ENCODE measurements at places on chromosomes 11 and 22.
A peak's percentile ranks its signal among the peaks of the same experiment; 100 is the strongest.

DNA sequence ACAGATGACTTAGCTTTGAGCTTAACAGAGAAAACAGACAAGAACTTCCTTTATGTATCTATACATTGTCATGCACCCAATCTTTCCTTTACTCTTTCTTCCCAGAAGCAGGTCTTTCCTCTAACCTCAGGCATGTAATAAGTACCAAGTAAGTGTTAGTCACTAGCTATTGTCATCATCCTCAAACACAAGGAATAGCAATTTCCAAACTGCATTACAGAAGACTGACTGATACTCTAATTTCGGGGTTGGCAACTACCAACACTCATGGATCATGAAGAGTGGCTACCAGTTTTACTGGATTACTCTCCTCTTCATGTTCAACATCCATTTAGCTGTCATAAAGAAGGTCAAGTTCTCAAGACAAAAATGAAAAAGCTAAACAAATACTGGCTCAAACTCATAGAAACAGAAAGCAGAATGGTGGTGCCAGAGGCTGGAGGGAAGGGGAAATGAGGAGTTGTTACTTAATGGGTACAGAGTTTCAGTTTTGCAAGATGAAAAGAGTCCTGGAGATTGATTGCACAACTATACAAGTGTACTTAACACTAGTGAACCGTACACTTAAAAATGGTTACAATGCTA, 111.6 kb downstream of the SIK3 start:
- no peak for DNase-seq

- no peak for DNase-seq
These were observed 31.9 kb upstream of the FAM181B start for GRCh38 chr11:82765466-82766034.

GRCh38 chr11:126608658-126609057, 253.2 kb downstream of the ST3GAL4 start:
- no peak for DNase-seq

DNA sequence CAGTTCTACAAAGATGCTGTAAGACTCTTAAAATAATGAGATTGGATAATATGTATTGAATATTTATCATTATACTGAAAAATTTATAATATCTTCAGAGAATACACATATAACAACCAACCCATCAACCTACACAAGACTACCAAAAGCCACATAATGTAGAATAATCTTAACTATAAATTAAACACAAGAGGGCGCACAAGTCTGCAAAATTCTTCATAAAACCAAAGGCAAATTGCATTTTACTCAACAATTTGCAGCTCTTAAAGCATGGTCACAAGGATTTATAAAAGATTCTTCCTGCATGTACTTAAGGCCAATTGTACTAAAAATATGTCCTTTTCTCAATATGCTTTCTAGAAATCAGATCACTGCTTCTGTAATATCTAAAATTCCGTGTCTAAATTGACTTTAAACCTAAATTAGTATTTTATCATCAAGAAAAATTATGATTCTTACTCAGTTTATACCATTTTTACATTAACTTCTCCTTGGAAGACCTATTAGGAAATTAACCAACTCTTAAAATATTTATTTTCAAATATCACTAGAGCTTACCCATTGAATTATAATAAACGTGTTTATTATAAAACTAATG, 79.0 kb downstream of the TTC28 start:
- DNase-seq, result no peak

GRCh38 chr22:46528121-46528610, 9.3 kb downstream of the CELSR1 start:
- no peak for DNase-seq

DNA sequence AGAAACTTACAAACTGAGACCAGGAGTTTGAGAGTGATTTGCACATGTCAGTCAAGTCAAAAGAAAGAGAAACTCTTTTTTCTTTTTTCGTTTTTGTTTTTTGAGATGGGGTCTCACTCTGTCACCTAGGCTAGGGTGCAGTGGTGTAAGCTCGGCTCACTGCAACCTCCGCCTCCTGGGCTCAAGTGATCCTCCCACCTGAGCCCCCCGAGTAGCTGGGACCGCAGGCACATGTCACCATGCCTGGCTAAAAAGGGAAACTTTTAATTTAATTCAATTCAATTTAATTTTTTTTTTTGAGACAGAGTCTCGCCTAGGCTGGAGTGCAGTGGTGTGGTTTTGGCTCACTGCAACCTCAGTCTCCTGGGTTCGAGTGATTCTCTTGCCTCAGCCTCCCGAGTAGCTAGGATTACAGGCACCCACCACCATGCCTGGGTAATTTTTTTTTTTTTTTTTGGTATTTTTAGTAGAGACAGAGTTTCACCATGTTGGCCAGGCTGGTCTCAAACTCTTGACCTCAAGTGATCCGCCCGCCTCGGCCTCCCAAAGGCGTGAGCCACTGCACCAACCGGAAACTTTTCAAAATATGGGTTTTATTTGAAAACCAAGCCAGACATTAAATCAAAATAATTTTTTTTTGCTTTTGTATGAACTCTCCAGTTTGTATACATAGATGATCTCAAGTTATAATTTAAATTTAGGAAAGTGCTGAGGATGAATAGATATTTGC, 9.9 kb downstream of the UCP3 start:
- DNase-seq, result no peak

DNA sequence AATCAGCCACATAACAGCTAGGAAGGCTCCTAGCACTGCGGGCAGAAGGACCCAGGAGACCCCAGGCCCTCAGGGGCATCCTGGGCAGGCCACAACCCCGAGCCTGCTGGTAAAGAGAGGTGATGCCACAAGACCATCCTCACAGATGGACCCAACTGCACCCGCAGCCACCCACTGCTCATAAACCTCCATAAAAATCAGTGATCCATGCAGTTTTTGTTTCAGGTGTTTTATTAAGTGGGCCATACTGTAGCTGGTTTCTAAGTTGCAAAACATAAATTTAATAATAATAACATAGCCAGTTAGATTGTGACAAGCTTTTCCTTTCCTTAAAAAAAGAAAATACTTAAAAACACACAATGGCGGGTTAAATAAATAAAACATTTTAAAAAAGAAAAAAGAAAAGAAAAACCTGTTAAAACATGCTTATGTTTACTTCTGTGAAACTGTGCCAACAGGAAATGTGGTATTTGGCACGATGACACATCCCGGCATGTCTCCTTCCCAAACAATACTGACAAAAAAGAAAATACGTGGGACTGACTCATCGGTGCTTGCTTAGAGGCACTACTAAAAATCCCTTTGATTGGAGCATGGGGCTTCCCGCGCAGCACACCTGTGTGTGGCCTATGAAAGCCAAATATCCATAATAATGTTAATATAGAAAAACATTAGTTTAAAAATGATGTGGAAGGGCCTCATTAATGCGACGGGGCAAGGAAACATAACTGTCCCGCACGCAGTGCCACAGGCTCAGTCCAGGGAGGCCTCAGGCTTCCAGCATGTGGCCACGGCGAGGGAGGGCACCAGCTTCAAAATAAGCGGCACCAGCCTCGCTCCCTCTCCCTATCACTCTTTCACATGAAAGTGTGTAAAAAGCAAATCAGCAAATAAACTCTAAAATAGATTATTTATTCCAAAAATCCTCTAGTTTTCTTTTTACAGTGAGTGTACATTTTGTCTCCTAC, 47.5 kb upstream of the SCUBE2 start:
- no peak for DNase-seq

DNA sequence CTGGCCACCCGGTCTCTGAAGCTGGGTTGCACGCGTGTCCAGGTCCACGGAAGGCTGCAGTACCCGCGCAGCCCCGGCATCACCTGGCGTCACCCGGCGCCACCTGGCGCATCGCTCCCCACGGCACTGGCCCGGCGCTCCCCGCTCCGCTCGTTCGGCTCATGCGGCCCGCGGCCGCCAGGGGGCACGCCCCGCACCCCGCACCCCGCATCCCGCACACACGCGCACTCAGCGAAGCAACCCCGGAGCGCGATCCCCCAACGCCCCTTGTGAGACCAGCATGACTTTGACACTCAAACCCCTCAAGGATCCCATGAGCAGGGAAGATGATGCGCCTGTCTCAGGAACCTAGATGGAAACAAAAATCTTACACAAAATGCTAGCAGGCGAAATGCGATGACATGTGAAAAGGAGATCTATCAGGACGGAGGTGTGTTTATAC, 11.9 kb downstream of the B3GNT6 start:
- no peak for DNase-seq

- no peak for DNase-seq
These were observed 24.6 kb downstream of the STIM1 start for GRCh38 chr11:3879967-3880542.

- DNase-seq, result peak; percentile 78
These were observed 17.5 kb downstream of the MACROD1 start for GRCh38 chr11:64148226-64148916.

DNA sequence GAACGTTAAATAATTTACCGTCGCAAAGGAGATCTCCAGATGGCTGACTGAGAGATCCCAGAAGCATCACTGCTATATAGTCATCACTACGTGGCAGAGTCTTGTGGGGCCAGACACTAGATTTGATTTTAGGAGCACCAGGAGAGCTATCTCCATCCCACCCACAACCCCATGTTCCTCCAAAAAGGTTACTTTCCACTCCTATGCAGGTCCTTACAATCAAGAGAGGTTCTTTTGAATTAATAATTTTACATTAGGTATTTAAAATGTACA, 19.4 kb downstream of the GUCY1A2 start:
- no peak for DNase-seq

GRCh38 chr11:63246045-63246444, 2.6 kb upstream of the SLC22A25 start:
- DNase-seq, result no peak

DNA sequence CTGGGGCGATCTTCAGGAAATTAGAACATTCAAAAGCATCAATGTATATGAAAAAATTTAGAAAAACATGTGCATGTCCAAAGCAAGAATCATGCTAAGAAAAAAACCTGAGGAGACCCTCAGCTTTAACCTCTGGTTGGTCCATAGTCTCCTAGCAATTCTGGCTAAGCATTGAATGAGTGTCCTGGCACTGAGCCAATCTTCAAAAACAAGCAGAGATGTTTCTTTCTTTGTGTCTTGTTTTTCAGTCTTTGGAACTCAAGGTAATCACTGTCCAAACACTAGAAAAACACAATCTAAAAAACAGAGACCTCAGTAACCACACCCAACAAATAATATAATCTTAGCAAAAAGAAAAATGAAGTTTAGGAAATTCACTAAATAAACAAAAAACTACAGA, 205.4 kb upstream of the CARD18 start:
- DNase-seq, result no peak

- DNase-seq, result no peak
These were observed 58.3 kb downstream of the AMOTL1 start for GRCh38 chr11:94826415-94826814.

- DNase-seq, result no peak
These were observed 15.5 kb downstream of the APOL3 start for GRCh38 chr22:36144886-36145541.

DNA sequence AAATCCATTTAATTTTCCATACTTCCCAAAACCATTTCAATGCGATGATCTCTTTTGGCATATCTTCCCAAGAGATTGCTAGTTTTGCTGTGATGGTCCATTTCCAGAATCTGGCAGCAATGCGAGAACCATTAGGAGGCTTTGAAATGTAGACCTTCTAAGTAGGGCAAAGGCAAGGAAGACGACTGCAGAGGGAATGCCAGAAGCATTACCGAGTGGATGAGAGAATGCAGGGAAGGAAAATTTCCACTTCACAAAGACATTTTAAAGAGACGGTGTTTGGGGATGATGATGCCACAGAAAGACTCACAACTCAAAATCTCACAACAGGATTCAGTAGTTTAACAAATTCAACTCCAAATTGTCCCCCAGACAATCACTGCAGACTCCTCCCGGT, 471 bp upstream of the CEP126 start:
- no peak for DNase-seq

- DNase-seq, result no peak
These were observed 365.0 kb downstream of the TBC1D22A start for GRCh38 chr22:47127441-47127871.

GRCh38 chr22:45776313-45776585, 104.6 kb downstream of the ATXN10 start:
- no peak for DNase-seq

- DNase-seq, result no peak
These were observed 749.8 kb upstream of the ARHGAP42 start for GRCh38 chr11:99937330-99937729.

DNA sequence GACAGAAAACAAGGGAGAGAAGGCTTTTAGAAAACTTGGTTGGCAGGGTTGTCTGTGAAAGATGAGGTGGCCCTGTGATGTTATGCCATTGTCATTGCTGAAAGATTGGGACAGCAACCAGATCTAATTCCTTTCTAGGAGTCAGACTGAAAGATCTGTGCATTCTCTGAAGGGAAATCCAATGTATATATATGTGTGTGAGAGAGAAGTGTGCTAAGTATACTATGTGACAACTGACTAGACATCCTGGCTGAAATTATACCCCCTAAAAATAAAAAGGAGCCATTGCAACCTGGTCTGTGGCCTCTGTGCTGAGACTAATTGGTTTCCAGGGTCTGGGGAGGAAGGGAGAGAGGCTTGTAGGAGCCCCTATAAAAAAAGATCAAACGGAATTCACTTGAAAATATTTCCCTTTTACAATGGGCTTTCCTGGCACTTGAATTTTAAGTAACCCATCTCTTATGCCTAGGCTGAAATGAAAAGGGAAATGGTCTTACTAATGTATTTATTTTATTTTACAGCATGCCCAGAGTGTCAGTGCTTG, 1.2 kb upstream of the MPPED2 start:
- DNase-seq, result no peak

DNA sequence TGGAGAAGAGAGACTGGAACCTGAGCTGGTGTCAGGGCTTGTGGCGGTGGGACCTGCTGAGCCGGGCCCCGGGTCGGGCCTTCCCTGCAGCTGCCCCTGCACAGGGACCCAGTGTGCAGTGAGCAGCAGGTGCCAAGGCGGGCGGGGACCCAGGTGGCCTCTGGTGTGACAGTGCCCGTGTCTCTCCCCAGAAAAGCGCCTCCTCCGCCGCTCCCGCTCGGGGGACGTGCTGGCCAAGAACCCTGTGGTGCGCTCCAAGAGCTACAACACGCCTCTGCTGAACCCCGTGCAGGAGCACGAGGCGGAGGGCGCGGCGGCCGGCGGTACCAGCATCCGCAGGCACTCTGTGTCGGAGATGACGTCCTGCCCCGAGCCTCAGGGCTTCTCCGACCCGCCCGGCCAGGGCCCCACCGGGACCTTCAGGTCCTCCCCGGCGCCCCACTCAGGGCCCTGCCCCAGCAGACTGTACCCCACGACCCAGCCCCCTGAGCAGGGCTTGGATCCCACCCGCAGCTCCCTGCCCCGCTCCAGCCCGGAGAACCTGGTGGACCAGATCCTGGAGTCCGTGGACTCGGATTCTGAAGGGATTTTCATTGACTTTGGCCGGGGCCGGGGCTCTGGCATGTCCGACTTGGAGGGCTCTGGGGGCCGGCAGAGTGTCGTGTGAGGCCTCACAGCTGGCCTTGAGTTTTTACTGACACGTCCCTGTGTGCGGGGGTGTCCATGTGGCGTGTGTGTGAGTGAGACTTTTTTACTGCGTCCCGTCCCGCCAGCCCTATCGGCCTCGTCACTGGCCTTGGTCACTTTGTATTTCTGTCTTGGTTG, 15.6 kb upstream of the ARHGAP8 start:
- no peak for DNase-seq
